Brain (organoid and tissue), 16 donors: ENCODE measurements at places on chromosomes 7 and 10.

GRCh38 chr7:132655131-132655727, 79.0 kb upstream of the PLXNA4 start:
- peak; percentile 46 for DNase-seq

- DNase-seq: no peak
Measured at GRCh38 chr10:102409604-102410428, 8.8 kb downstream of the PSD start.

DNA sequence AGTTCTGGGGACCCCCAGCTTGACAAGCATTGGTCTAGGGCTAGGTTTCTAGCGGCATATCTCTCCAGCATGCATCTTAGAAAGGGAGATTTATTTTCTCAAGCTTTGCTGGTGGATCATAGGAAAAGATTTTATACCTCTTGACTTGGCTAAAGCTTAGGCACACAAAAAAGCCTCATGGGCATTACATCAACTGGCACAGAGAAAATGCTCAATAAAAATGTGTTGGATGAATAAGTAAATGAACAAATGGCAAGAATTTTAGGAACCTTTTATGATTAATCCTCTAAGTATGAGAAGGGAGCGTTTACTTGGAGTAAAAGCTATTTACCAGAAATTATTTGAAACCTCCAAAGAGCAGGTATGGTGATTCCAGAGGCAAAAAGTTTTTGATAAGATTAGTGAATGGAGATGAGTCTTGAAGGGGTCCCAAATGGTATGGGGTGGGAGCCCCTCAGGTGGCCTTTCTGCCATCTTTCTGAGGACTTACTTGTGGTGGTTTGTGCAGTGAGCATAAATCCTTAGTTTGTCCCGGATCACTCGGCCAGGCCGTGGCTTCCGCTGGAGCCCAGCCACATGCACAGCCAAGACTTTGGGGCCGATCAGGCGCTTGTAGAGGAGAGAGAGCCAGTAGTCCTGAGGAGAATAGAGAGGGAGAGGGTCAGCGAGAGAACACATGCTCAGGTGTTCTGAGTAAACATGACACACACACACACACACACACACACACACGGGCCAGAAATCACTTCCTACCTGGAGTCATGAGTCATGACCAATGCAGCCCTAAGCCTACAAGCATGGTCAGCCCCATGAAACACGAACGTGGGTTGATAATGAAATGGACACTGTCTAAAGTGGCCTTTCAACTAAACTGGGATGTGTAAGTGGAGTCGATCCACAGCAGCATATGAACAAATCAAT, 43.1 kb upstream of the HPS1 start:
- no peak for DNase-seq

DNA sequence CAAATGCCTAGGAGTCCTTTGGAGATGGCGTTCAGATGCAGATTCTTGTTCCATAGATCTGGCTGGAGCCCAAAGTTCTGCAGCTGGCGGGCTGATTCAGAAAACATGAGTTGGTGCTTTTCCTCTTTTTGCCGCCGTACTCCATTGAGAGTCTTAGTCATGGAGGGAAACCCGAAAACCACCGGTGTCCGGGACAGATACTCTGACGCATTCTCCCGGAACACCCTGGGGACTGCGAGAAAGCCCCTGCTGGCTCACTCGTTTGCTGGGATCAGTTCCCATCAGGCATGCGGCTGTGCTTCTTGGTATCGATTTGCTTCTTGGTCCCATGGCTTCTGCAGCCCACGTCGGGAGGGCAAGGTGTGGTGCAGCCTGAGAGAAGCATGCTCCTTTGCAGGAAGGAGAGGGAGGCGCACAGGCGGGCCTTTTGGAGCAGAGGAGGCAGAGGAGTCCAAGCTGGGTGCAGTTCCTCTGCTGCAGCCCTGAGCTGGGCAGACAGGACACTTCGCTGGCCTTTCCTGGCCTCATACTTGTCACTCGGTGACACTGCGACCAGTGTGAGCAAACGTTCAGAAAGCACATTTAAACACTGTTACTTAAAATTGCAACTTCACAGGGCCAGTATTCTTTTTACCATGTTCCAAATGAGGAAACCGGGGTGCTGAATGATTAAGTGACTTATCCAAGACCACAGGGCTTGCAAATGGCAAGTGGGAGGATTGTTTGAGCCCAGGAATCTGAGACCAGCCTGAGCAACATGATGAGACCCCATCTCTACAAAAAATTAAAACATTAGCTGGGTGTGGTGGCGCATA, 30.6 kb upstream of the PFKFB3 start:
- DNase-seq: no peak

DNA sequence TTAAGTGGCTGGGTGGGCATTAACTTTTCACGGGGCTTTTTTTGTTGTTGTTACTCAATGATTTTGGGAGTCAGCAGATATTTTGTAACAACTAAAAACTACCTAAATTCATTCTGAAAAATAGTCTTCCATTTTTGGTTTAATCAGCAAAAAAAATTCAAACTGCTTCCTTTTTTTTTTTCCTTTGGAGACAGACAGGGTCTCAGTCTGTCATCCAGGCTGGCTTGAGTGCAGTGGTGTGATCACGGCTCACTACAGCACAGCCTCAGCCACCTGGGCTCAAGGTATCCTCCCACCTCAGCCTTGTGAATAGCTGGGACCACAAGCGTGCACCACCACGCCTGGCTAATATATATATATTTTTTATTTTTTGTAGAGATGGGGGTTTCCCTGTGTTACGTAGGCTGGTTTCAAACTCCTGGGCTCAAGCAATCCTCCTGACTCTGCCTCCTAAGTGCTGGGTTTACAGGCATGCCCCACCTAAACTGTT, 36.5 kb downstream of the SKIDA1 start:
- DNase-seq: no peak

DNA sequence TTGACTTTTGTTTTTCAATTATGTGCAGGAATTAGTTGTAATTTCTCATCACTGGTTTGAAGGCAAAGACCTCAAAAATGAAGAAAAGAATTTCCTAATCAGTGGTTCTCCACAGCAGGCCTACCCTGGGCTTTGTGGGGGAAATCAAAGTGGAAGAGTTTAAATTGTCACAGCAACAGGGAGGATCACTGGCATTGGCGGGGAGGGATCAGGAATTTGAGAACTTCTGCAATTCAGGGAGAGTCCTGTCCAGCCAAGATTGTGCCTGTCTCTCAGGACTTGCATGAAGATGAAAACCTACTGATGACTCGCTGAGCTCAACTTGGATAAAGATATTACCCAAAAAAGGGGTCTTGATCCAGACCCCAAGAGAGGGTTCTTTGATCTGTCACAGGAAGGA, 70.1 kb downstream of the HACD1 start:
- no peak for DNase-seq

DNA sequence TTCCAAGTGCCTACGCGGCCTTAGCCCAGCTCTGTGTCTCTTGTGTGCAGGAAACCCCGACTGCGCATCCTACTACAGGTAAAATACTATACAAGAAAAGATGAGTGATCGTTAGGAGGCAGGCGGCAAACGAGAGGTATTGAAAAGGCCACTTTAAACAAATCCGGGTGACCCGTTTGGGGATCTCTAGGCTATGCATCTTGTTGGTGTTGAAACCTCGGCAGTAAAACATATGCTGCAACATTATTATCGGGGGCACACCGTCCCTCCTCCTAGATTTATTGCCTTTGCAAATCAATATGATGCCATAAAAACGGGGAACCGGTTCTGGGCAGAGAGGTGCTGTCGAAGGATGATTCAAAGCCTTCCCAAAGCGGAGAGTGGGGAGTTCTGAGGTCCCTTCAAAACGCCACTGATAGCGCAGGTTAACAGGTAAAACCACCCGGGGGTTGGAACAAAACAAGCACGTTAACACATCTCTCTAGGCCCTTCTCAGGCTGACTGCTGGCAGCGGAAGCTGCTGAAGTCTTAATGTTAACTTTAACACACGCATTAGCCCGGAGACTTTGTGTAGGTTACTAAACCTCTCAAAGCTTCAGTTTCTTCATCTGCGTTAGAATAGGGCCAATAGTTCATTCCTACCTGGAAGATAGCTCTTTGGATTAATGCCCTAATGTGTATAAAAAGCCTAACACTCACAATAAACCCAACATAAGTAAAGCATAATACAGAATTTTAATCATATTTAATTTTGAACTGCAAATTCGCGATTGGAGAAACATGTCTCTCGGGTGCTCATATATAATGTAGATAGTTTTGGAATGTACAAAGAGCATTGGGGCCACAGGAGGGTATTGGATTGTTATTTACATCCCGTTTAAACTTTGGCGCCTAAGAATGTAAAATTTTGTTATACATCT, 2.6 kb upstream of the TBX20 start:
- DNase-seq: no peak

DNA sequence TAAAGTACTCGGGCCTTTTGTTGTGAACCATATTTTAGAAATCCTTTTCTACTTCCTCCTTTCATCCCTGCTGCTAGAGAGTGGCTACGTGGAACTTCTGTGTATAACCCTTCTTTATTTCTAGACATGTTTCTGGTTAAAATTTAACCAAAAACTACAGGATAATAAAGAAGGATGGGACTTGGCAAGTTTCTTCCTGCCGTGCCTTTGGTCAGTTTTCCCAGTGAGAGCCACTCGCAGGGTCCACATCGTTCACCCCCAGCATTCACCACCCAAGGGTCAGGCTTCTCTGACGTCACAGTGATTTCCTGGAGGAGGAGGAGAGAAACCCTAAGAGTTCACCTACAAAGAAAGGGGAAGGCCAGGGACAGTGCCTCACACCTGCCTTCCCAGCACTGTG, 45.4 kb downstream of the NKX6-2 start:
- no peak for DNase-seq

GRCh38 chr10:74419491-74419951, 268.5 kb downstream of the ADK start:
- peak; percentile 83 for DNase-seq

DNA sequence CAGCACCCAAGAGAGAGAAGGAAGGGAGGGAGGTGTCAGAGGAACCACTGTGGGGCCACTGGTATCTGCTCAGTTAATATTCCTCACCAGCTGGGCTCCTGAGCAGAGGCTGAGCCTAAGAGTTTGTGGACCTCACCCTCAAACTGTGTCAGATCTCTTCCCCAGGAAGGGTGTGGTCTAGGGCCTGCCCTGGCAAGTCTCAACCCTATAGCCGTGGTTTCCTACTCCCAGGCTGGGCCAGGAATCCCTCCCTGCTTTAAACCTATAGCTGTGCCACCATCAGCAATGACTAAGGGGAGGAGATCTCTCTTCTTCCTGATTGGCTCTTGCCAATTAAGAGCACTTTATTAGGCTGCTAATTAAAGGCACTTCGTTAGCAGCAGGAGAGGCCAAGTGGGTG, 29.9 kb downstream of the POLL start:
- DNase-seq: no peak
